Ovary (tissue), 10 donors: ENCODE measurements at places on chromosomes 16 and 17. TPM values are rescaled to one million over a fixed set of nuclear protein-coding genes. Genes with fewer than 3 reads are reported as not detected.

KRTAP2-3 gene
- not detected for total RNA-seq

- peak; percentile 60 for DNase-seq
Measured at GRCh38 chr17:45261577-45262515, at the start of gene SPATA32. Gene SPATA32, minus strand, starts transcription at chr17:45262094. Its CDS starts 78 bp downstream, at chr17:45262016.

GRCh38 chr16:46715769-46716305, 26.4 kb downstream of the ORC6 start:
- no peak for DNase-seq

DLX4 gene
- not detected for total RNA-seq

- no peak for DNase-seq
Measured at GRCh38 chr16:87470332-87470731, 22.5 kb downstream of the ZCCHC14 start.

RAB37 gene
- 0.45 TPM for total RNA-seq

DNA sequence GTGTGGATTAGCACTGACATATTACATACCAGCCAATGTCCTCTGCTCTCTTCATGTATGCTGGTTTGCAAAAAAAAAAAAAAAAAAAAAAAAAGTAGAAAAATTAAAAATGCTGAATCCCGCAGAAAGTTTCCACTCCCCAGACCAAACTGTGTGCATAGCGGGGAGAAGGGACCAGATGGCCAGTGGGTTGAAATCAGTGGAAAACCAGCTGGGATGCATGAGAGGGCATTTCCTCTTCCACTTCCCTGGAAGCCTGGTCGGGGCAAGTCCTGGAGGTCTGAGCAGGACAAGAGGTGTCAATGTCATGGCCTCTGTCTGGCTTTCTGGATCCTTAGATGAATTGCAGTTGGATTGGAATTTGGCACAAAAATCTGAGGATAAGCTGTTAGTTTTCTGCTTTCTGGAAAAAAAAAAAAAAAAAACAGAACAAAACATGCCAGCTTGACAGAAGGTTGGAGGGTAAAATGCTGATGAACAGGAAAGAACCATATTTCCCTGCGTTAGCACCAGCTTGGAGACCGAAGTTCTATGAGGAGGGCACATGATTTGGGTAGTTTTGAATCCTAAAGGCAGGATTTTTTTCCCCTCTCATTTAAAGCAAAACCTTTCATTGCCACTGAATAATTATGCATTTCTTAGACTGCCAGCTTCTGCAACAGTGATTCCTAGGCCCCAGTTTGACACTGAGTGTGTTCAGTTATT, 941.5 kb upstream of the EEF2KMT start:
- no peak for DNase-seq

DNA sequence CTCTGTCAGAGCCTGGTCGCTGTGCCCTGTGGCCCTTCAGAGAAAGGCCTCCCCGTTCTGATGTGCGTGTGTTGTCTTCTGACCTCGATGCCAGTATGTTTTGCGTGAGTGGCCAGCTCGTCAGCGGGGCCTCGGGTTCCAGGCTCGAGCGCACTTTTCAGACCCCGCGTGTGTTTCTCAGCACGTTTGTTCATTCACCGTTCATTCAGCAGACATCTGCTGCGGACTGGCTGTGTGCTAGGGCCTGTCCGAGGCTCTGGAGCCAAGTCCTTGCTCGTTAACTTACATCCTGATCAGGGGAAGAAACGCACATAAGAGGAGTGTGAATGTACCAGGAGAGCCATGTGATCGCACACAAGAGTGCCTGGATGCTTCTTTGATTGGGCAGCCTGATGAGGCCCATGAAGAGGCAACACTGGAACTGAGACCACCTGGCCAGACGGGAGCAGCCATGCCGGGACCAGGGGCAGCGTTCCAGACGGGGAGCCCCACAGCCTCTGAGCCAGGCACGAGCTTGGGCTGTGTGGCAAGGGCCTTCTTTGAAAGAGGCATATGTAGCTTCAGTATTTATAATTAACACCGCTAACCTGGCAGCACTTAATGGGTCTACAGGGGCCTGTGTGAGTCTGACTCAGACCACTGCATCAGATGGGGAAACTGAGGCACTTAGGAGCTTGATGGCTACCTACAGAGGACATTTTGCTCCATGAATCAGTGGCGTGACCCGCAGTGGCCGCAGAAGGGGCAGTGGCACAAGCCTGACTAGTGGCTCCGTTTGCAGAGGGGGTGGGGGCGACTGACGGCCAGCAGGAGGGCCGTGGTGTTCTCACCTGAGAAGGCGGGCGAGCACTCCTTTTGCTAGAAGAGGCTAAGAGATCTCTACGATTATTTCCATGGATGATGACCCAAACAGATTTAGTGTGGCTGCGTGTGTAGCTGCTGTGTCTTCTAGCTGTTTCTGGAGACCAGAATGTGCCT, 187.9 kb upstream of the CHMP6 start:
- DNase-seq: peak; percentile 28

- no peak for DNase-seq
Measured at GRCh38 chr17:79075446-79075750, 774 bp downstream of the ENGASE start.

GRCh38 chr17:50830994-50831393, 4.4 kb upstream of the WFIKKN2 start:
- DNase-seq: peak; percentile 46

- DNase-seq: no peak
Measured at GRCh38 chr17:8464941-8465340, 29.3 kb downstream of the NDEL1 start.

DNA sequence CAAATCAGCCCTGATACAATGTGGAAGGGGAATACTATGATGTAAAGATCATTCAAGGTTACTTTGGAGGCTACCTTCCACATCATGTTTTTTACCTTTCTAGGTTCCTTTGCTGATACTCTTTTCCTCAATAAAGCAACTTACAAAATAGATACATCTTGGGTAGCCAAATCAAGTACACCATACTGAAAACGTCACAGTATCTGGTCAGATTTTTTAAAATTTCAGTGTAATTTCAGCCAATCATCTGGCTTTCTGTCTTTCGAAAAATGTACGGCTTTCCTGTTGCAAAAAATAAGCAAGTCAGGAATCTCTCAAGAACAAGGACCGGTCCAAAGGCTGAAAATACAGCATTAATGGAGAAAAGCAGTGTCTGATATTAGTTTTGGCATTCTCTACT, 15.6 kb upstream of the MED13 start:
- no peak for DNase-seq

CHAD gene
- 0.18 TPM for total RNA-seq

TBC1D3H gene
- not detected for total RNA-seq

DNA sequence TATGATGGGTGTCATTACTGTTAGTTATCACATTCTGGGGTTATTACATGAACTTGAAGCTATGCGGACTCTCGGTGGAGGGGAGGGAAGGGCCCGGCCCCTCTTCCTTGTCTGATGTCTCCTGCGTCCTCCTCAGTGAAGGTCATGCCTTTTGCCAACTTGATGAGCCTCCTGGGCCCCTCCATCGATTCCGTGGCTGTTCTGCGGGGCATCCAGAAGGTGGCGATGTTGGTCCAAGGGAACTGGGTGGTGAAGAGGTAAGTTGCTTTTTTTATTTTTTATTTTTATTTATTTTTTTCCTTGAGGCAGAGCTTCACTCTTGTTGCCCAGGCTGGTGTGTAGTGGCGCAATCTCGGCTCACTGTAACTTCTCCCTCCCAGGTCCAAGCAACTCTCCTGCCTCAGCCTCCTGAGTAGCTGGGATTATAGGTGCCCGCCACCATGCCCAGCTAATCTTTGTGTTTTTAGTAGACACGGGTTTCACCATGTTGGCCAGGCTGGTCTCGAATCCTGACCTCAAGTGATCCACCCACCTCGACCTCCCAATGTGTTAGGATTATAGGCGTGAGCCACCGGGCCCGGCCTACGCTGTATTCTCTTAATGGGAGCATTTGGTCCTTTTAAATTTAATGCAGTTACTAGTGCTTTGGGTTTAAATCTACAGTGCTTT, 21.6 kb downstream of the POLR3E start:
- no peak for DNase-seq

GRCh38 chr17:14310605-14311004, 9.7 kb downstream of the HS3ST3B1 start:
- no peak for DNase-seq

- DNase-seq: no peak
Measured at GRCh38 chr16:31527734-31528274, at the start of gene AHSP. Gene AHSP, plus strand, starts transcription at chr16:31527900. Its CDS starts 240 bp downstream, at chr16:31528140.

DNA sequence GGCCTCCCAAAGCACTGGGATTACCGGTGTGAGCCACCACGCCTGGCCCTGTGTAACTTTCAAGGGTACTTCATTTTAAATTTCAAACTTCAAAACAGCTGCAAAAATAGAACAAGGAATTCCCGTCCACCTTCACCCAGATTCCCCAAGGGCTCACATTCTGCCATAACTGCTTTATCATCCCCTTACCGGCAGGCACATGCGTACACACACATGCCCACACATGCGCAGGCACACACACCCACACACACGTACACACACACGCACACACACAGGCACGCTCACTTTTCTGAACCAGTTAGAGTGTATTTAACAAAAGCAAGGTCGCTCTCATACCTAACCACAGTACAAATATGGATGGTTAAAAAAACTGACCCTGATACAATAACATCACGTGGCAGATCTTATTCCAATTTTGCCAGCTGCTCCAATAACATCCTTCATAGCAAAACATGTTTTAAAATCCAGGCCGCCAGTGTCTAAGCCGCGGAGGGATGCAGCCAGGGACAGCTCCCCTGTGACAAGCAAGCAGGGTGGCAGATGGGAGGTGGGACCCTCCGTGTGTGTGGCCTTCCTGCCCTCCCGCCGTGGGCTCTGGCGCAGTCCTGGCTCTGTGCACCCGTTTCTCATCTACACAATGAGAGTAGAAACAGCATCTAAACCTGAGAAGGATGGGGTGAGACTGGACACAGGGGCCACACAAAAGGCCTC, 23.1 kb downstream of the PDIA2 start:
- DNase-seq: peak; percentile 55

DNA sequence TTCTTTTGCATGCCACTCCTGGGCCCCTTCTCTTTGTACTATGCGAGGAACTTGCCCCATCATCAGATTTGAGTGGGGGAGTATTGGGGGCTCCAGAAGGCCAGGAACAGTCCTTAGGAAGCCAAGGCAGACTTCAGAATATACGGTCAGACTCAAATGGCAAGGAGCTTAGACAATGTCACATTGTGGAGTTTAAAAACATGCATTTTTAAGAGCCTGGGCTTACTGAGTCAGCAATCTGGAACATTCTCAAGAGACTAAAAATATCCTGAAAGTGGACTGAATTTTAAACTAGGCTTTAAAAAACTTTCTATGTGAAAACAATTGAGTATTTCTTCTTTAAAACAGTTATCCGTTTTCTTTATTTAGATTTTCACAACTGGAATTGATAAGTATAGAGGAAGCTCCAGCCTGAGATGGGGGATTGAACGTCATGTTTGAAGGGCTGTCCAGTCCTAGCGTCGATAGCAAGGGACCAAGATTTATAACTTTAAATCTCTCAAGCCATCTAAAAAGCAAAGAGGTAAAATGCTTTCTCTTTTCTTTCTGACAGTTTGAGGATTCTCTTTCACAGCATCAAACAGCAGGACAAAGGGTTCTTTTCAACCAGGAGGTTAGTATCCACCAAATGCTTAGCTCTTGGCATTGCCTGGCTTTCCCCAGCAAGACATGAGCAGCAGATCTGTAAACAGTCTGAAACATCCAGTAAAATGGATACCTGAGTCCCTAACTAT, 45.8 kb upstream of the CDRT4 start:
- no peak for DNase-seq

- no peak for DNase-seq
Measured at GRCh38 chr16:15916323-15916722, 27.9 kb upstream of the CEP20 start.

DNA sequence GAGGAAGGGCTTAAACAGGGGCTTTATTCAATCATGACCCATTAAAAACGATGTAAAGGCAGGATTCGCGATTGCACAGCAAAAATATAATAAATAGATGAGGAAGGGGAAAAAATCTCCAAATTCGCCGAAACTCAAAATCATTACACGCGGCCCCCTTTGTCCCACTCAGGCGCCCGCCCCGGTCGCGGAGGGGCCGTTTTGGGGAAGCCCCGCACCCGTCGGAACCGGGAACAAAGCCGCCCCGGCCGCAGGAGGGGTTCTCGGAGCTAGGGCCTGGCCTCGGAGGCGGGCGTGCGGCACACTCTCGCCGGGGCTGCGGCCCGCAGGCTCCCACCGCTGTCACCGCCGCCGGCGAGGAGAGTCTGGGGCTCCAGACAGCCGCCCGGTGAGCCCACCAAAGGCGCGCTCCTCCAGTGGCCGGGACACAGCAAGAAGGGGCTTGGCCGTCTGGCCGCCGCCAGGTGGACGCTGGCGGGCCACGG, 521 bp downstream of the C16orf87 start:
- peak; percentile 40 for DNase-seq

DNA sequence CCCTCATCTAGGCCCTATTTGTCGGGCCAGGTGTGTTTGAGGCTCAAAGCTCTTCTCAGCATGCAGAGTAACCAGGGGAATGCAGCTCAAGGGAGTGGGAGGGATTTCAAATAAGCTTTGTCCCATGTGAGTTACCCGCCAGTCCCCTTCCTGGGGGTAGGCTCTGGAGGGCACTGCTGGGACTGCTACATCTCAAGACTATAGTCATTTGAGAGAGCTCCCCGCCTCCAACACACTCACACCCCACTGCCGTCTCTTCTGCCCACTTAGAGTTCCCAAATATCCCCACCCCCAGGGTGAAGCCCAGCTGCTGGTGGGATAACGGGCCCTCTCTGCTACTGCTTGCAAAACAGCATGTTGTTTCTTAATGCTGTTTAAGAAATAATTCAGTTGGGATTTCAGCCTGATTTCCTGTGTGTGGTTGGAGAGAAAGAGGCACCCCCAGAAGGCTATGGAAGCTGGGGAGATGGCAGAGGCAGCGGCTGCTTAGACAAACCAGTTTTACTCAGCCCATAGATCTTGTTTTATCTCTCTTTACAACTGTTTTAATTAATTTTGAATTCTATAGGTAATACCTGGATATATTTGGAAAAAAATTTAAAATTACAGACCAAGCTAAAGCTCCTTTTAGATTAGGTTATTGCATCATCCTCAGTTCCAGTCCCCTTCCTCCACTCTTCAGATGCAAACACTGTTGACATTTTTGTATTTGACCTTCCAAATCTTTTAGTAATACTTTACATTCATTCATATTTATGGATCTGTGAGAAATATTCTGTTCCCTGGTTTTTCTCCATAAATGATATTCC, 4.1 kb upstream of the MPO start:
- no peak for DNase-seq

DNA sequence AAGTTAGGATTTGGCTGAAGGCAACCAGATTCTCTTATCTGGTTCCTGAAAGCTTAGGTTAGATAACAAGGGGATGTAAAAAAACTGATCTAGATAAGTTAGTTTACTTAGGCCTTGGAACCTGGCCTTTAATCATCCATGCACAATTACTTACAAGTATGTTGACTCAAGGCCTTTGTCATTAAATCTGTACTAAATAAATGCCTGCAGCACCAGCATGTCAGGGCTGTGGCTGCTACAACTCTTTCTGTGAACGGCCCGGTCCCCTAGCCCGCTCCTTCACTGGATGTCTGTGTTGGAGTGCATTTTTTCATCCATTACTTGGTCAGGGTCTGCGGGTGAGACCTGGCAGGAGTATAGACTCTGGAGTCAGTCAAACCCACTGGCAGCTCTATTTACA, 48.4 kb upstream of the ALDH3A1 start:
- no peak for DNase-seq

TP53TG3F gene
- not detected for total RNA-seq

TNFRSF13B gene
- not detected for total RNA-seq
